ENCODE measurements at places on chromosomes 13 and 19. TPM values are rescaled to one million over a fixed set of nuclear protein-coding genes. Genes with fewer than 3 reads are reported as not detected.
A peak's percentile ranks its signal among the peaks of the same experiment; 100 is the strongest.

DNA sequence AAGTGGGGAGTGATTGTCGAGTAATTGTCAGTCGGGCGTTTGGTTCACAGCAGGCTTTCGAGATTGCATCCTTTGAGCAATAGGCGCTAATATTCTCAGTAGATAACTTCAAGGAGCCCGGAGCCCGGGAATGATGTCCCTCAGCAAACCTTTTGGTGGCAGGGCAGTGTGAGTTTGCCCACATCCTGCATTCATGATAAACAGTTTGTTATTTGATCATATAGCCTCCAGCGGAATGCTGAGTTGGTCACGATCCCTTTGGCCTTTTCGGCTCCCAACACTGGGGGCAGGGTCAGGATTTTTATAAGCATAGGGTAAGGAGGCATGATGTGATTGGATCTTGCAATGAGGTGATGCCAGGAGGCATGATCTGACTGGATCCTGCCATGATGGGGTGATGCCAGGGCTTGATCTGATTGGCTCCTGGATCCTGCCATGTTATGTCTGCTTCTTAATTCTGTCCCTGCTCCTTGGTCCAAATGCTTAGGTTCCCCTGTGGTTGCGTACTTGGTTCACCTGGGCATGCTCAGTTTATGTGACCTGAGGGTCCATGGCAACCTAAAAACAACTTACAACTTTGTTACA lies 38.2 kb upstream of the IGSF23 start:
- DNase-seq, result no peak

GRCh38 chr13:88115976-88116375 lies 444.8 kb downstream of the SLITRK5 start:
- no peak for DNase-seq

GRCh38 chr19:42246143-42246921 lies 3.9 kb upstream of the GSK3A start:
- peak; percentile 84 for DNase-seq

DNA sequence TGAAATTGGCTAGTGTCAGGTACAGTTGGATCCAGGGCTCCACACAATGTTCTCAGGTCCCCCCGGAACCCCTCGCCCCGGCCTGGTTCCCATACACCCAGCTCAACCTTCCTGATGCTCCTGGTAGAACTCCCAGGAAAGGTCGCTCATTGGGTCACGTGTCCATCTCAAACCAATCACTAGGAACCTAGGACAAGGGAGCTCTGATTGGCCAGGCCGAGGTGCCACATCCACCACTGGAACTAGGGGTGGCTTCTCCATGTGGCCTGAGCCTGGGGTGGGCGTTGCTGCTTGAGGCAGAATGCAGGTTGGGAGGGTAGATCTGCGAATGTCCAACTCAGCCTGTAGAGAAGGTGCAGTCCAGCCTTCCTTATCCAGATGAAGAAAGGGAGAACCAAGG lies 6.9 kb upstream of the MEF2B start:
- no peak for DNase-seq

DNA sequence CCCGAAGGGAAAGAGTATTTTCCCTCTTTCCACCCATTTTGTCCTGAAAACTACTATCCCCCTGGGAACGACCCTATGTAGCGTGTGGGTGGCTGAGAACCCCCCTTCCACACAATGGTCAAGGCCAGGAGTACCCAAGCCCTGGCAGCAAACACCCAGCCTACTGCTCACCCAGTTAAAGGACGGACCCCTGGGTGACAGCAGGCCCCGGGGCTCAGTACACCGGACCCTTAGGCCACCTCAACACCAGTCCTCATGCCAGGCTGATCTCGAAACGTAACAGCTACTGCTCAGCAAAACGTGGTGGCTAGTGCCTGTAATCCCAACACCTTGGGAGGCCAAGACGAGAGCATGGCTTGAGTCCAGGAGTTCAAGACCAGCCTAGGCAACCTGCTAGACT lies 1.4 kb downstream of the ANKRD27 start:
- DNase-seq, result no peak

DNA sequence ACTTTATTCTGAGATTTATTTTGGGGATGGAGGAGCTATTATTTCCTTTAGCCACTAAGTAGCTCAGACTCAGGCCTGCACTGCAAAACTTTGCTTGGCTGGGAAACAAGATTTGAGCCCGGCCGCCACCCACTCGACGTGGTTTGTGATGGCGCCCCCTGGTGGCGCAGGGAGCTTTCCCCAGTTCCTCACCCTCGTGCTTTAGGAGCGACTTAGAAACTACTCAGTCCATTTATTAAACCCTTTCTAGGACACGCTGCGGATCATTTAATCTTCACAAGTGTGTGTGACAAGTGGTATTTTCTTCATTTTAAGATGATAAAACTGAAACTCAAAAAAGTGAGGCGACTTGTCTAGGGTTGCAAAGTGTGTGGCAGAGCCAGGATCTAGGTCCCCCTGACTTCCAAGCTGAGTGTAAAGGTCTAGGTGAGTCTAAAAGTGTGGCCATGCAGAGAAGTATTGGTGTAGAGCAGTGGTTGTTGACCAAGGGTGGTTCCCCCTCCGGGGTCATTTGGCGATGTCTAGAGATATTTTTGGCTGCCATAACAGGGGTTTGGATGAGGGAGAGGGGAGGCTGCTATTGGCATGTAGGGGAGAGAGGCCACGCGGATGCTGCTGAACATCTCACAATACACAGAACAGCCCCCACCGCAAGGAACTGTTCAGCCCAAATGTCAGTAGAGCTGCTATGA lies 2.2 kb downstream of the CXCL17 start:
- DNase-seq, result peak; percentile 96

GRCh38 chr13:102100234-102100633 lies 301.6 kb downstream of the FGF14 start:
- no peak for DNase-seq

- DNase-seq, result no peak
Measured at GRCh38 chr13:113393226-113393562, 29.3 kb upstream of the GRTP1 start.

DNA sequence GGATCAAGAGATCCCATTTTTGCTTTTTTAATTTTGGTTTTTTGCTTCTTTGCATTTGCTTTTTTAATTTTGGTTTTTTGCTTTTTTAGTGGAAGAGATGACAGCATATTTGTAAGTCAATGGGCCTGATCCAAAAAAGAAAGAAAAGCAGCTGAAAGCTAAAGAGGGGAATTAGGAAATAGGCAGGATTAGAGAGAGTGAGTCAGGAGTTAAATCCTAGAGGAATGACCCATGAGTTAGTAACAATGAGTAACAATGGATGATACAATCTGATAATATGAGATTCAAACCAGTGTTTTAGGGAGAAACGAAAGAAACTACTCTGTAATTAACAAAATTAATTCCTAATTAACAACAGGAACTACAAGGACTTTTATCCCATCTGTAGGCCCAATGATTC lies 111.2 kb upstream of the SGCG start:
- DNase-seq, result no peak

DNA sequence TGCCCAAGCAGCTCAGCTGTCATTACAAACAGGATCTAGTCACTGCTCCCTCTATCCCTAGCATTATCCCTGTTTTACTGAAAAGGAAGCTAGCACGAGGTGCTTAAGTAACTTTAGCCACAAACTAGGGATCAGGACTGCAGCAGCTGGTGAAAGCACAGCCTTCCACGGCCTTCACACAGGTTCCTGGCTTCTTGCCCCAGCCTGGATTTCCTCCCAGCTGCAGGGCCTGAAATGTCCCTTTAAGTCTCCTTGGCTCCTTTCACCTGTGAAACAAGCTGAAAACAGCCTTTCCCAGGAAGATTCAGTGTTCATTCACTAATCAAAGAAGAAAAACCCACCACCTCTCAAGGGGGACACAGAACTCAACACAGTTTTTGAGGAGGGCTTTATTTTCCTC lies 754.5 kb downstream of the DIAPH3 start:
- no peak for DNase-seq

- DNase-seq, result no peak
Measured at GRCh38 chr13:99230991-99231390, 27.2 kb downstream of the GPR18 start.

- peak; percentile 7 for DNase-seq
Measured at GRCh38 chr19:1884291-1884718, 991 bp downstream of the ABHD17A start.

DNA sequence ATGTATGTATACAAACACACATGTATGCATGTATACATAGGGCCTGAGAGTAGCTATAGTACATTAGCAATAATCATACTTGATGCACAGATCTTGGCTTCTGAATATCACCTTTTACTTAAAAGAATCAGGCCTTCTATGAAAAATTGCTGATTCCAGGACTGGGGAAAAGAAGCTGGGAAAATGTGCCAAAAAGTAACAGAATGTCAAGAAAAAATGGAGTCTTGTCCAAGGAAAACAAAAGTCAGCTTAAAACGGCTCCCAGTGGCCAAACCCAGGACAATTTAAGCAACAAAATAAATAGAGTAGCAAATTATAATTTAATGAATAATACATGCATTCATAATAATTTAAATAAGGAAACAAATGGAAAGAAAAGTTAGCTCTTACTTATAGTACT lies 2104.9 kb downstream of the PCDH9 start:
- no peak for DNase-seq

DNA sequence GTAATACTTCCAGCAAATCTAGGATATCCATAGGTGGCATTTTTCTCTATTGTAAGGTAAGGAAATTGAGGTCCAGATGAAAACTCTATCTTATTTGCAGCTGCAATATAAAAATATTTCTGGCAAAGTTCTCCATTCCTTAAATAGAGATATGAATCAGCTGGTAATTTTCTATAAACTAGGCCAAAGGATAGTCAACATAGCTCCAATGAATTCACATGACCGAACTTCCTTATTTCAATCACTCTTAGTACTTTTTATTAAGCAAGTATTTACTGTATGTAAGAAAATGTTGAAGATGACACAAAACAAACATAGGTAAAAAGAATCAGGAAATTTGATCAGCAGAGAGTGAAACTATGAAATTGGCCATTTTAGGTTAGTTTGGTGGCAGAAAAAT lies 13.0 kb upstream of the LCP1 start:
- DNase-seq, result no peak

GRCh38 chr19:4386041-4386782 lies 14.1 kb downstream of the SH3GL1 start:
- DNase-seq, result no peak

- peak; percentile 55 for DNase-seq
Measured at GRCh38 chr13:92573467-92574057, 653.0 kb upstream of the GPC6 start.

GRCh38 chr13:33793726-33794125 lies 24.2 kb upstream of the RFC3 start:
- no peak for DNase-seq

DNA sequence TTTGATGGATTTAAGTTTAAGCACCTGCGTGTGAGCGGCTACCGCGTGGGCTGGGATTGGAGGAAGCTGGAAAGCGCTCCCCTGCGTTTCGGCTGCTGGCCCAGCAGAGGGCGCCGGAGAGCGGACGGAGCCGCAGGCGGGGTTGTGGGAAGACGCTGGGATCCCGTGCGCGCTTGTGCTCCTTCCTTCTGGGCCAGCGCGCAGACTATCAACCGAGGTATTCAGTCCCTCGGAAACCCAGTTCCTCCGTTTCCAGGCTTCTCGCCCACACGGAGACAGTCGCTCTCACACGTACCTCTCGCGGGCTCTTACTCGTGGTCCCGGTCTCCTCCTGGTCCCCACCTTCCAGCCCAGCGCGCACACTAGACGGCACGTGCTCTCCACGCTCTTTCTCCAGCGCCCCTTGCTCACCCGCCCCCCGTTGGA lies 28.8 kb downstream of the EPN1 start:
- DNase-seq, result no peak

GRCh38 chr13:21579754-21580316 lies 24.1 kb downstream of the MICU2 start:
- no peak for DNase-seq

DNA sequence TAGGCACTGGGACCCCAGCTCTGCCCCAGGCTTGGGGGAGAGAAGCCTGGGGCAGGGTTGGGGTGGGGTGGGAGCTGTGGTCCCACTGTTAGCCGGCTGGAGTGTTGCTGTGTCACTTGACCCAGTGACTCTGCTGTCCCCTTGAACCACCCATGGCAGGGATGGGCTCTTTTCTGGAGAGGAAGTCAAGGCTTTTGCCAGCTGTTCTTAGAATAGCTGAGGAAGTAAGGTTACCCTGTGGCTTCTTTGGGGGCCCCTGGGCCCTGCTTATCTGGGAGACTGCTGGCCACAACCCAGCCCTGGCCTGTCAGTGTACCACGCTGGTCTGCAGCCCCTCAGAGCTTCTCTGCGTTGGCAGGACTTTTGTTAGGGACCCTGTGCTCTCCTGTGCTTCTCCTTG lies 9.1 kb downstream of the PNPLA6 start:
- DNase-seq, result no peak

DNA sequence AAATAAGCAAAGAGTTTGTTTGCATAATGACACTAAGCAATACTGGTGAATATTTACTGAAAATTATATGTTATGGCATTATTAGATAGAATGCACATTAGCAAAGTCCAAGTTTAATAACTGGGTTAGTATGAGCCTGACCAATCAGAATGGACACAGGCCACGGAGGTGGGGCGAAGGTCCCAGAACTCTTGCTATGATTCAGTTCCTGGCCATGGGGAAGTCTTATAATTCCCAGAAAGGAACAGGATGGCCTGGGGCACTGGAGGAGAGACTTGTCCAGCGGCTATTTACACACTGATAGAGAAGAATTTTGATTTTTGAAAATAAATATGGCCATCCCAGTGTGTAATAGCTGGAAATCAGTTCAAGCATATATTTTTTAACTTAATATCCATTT lies 372.0 kb downstream of the EFNB2 start:
- no peak for DNase-seq

DNA sequence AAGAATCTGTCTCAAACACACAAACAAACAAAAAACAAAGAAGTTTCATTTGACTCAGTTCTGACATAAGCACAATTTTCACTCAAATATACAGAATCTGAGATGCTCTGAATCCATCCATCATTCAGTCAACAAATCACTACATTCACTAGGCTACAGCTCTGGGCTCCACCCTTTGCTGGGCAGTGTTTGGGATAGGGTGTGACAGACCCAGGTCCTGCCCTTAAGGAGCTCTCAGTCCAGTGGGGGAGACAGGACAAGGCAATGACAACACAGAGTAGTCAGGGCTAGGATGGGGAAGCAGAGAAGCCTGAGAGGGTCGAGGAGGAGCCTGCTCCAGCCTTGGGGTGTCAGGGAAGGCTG lies 45.3 kb downstream of the SPTBN4 start:
- no peak for DNase-seq

KLF16 gene
- 34.5 TPM for total RNA-seq

POU4F1 gene
- not detected for total RNA-seq

LIM2 gene
- total RNA-seq, result not detected

ZNF98 gene
- total RNA-seq, result not detected

DPF1 gene
- total RNA-seq, result 0.89 TPM

IL17D gene
- total RNA-seq, result 3.9 TPM

AMH gene
- total RNA-seq, result 17.3 TPM

CYP4F3 gene
- 0.89 TPM for total RNA-seq
